NCI-H526 treated with DMSO at 0.1 percent for 48 hours (cell line): ENCODE measurements at places on chromosomes 7 and 10.

GRCh38 chr7:69129951-69130350 is 468.3 kb upstream of the AUTS2 start:
- DNase-seq, result no peak

DNA sequence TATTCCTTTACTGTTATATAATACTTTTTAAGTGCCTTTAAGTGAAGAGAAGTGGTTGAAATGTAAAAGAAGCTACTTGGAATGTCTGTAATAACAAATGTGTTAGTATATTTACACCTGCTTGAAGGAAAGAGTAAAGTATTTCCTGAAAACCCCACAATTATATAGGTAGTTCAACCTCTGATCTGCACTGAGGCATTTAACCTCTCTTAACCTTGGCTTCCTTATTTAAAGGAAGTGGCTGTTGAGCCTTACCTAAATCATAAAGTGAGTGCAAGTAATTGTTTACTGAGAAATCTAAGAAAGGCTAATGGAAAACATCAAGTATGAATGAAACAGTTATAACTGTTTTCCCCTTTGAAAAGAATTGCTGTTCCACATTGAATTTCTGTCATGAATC is 294.5 kb downstream of the ADK start:
- DNase-seq, result no peak

GRCh38 chr7:23462846-23463245 is 7.4 kb downstream of the IGF2BP3 start:
- DNase-seq, result no peak

- no peak for DNase-seq
Observed at GRCh38 chr10:48296576-48297098, 9.8 kb upstream of the MAPK8 start.

DNA sequence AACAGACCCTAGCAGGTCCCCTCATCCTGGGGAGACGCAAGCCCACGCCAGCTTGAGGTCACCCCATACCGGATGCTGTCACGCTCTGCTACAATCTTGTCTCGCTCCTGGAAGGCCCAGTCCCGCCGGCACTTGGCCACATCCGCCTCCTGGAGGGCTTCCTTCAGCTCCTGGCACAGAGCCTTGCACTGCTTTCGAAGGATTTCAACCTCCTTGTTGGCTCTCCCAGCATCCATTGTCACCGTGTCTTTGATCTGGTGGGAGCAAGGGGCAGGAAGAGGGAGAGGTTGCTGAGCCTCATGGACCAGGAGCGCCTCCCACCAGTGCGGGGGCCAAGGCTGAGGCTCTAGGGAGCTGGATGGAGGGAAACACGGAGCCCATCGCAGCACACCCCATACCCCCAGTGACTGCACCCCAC is 90.9 kb downstream of the DLG5 start:
- DNase-seq, result no peak

DNA sequence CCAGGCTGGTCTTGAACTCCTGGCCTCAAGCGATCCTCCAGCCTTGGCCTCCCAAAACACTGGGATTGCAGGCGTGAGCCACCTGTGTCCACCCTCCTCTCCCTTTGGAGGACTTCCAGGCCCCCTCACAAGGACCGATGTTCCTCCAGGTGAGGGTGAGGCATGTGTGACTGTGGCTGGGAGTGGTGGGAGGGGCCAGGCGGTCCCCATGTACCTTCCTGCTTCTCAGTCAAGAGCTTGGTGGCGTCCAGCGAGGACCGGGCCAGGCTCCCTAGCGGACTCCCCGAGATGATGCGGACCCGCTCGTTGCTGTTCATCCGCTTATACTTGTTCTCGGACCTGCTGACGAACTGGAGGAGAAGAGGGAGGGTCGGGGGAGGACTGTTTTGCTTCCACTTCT is 70.9 kb upstream of the GNA12 start:
- DNase-seq, result no peak

DNA sequence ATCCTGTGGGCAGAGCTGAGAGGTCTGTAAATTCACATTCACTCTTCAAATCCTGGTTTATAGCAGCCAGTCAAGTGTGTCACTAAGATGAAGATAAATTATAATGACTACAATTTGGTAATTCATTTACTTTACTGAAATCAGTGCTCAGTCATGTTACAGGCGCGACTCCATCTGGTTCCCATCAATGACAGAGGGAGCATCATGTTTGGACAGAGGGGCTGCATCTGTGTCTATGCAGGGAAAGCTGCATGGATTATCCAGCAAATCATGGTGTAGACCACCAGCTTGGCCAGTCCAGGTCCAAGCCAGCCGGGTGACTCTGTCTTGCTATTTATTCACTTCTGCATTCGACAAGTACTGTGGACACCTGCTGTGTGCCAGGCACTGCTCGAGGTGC is 214.1 kb upstream of the ZNF32 start:
- DNase-seq, result no peak

DNA sequence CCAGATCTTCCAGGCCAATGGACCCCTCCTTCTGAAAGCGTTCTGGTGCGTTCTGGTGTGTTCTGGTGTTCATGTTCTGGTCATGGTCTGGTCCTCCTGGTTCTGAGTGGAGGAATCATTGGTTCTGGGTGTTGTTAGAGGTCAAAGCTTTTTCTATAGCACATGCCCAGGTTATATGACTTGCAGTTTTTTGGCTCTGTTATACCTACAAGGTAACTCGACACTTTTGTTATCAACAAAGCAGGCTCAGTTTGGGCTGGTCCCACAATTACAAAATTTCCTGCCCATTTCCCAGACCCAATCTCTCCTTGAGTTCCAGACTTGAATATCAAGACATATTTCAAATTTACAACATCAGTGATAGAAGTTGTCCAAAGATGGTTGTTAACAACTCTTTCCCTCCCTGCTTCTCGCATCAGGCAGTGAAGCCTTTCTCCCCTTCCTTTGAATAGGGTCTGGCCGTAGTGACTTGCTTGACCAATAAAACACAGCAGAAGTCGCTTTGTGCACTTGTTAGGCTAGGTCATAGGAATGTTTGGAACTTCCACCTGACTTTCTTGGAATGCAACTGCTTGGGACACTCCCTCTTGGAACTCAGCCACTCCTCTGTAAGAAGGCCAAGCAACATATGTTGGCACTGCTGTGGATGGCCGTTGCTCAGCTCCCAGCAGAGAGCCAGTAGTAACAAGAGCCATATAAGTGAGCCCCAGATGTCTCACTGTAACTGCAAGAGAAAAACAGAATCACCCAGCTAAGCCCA is 83.1 kb upstream of the STEAP1B start:
- no peak for DNase-seq

- no peak for DNase-seq
Observed at GRCh38 chr7:94432817-94433216, 38.1 kb downstream of the COL1A2 start.

GRCh38 chr10:60618861-60619260 is 159.4 kb upstream of the CDK1 start:
- no peak for DNase-seq

DNA sequence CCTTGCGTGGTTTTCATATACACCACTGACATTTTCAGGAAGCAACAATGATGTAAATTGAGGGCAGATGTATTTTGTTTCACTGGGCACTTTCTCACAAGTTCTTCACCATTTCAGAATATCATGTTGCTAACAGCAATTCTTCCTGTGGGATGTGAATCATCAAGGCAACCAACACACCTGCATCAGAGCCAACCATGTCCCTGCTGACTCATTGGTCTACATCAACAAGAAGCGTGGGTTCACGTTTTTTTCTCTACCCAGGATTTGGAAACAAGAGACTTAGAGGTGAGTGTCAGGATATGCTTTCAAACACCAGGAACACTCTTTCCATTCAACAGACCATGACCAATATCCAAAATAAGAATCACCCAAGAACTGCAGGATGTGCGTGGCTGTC is 203.9 kb downstream of the TEX36 start:
- no peak for DNase-seq

DNA sequence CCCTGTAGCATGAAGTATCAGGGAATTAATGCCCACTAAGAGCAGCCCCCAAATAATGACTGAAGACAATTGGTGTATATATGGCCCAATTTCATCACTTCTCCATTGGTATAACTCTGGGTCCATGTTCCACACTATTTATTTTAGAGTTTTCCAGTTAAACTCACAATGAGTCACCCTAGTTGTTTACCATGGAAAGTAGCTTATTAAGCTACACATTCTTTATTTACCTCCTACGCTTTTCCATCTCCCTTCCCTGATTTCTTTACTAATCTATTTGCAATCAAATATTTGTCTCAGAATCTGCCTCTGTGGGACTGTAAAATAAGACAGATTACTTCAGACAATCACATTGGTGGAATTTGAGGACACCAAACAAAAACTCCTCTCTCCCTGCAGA is 655.6 kb downstream of the SORCS1 start:
- no peak for DNase-seq

GRCh38 chr7:22884911-22885788 is 62.5 kb upstream of the TOMM7 start:
- no peak for DNase-seq

DNA sequence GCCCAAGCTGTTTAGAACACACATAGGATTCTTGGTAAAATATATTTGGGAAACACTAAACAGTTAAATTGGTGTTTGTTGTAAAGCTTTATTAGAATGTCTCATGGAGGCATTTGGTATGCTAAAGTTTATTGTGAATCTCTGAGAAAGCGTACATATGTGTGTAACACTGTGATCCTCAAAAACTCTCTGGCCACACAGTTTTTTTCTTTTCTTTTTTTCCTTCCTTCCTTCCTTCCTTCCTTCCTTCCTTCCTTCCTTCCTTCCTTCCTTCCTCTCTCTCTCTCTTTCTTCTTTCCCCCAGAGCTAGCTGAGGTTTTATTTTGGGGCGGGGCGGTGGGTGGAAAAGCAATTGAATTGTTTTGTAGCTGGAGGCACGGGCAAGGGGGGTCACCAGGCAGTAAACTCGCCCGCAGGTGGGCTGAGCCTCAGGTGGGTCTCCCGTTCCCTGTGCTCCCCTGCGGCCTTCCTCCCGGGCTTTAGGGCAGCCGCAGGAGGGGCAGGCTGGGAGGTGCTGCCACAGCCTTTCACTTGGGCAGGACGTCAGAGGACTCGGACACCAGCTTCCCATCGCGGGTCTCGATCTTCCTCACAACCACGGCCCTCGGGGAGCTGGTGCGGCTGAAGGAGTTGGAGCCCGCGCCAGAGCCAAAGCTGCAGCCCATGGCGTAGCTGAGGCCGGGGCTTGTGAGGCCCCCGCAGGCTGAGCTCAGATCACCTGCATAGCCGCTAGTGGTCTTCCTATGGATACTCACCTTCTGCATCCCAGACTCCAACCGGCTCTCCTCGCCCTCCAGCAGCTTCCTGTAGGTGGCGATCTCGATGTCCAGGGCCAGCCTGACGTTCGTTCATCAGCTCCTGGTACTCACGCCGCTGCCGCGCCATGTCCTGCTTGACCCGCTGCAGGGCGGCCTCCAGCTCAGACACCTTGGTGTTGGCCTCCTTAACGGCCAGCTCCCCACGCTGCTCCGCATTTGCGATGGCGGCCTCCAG is 459.0 kb downstream of the GATA3 start:
- no peak for DNase-seq

- DNase-seq, result peak; percentile 67
Observed at GRCh38 chr7:50449881-50450589, at the start of gene FIGNL1. FIGNL1 (minus strand) TSS chr7:50450350; CDS start chr7:50447287, 3,063 bp downstream.

GRCh38 chr10:11397980-11398580 is 213.4 kb downstream of the USP6NL start:
- DNase-seq, result no peak

GRCh38 chr10:101216207-101217043 is 12.8 kb downstream of the LBX1 start:
- no peak for DNase-seq

- peak; percentile 35 for DNase-seq
Observed at GRCh38 chr7:47635091-47636080, 53.5 kb upstream of the TNS3 start.

DNA sequence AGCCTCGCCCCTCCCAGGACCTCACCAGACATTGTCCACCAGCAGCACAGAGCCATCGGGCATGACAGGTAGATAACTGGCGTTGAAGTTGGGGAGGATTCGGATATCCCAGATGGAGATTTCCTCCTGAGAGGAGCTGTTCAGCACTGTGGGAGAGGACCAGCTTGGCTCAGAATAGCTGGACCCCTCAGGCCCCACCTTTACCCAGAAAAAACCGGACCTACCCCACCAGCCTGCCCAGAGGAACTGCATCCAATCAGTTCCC is 1.5 kb downstream of the TRAPPC14 start:
- no peak for DNase-seq

GRCh38 chr10:78220781-78221180 is 187.1 kb downstream of the RPS24 start:
- DNase-seq, result no peak

- DNase-seq, result no peak
Observed at GRCh38 chr7:8111282-8111960, 142.8 kb downstream of the GLCCI1 start.

- DNase-seq, result no peak
Observed at GRCh38 chr10:46223064-46223480, 63.7 kb upstream of the ANTXRL start.

- DNase-seq, result no peak
Observed at GRCh38 chr10:28400176-28400575, 97.3 kb upstream of the MPP7 start.

DNA sequence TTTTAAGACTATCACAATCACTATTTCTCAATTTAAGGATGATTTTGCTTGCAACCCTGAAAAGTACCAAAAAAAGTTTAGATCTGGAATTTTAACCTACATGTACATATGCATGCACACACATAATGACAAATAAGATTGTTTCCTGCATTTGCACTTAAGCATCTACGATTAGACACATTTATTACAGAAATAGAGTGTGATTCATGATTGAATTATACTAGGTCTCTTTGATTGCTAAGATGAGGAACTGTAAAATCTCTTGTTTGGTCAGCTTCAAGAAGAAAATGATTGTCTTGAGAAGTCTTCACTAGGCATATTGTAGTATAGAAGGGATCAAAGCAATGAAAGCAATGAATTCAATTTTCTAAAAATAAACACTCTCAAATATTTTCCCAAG is 185.9 kb upstream of the AGR3 start:
- DNase-seq, result no peak

GRCh38 chr10:118844731-118845521 is 90.2 kb upstream of the CACUL1 start:
- no peak for DNase-seq

DNA sequence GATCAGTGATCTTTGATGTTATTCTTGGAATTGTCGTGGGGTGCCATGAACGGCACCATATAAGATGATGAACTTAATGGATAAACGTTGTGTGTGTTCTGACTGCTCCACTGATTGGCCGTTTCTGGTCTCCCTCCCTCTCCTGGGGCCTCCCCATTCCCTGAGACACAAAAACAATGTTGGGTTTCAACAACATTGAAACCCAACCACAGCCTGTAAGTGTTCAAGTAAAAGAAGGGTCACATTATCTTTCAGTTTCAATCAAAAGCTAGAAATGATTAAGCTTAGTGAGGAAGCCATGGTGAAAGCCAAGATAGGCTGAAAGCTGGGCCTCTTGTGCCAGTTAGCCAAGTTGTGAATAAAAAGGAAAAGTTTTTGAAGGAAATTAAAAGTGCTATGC is 19.5 kb downstream of the EN2 start:
- no peak for DNase-seq

GRCh38 chr10:96287392-96288105 is 16.2 kb upstream of the BLNK start:
- peak; percentile 35 for DNase-seq

GRCh38 chr10:51800725-51801424 is 101.5 kb upstream of the CSTF2T start:
- DNase-seq, result no peak

- DNase-seq, result no peak
Observed at GRCh38 chr10:44004913-44005787, 356.5 kb upstream of the ZNF32 start.

GRCh38 chr10:24983946-24984345 is 31.5 kb upstream of the PRTFDC1 start:
- no peak for DNase-seq
